Forelimb muscle (tissue), 1 donor: ENCODE measurements at places on chromosomes 7 and 10. TPM values are rescaled to one million over a fixed set of nuclear protein-coding genes. Genes with fewer than 3 reads are reported as not detected.

Gene AGBL3
- 4.9 TPM for polyA plus RNA-seq

Gene PILRA
- 2.6 TPM for polyA plus RNA-seq

Gene NUDT13
- 4.0 TPM for polyA plus RNA-seq

Gene CPA5
- polyA plus RNA-seq = 2.0 TPM

Gene NRCAM
- polyA plus RNA-seq = 34.9 TPM

Gene PITX3
- 24.1 TPM for polyA plus RNA-seq

Gene SFTPA2
- 0.15 TPM for polyA plus RNA-seq

Gene HMX2
- not detected for polyA plus RNA-seq

Gene WDFY4
- polyA plus RNA-seq = 3.7 TPM

DNA sequence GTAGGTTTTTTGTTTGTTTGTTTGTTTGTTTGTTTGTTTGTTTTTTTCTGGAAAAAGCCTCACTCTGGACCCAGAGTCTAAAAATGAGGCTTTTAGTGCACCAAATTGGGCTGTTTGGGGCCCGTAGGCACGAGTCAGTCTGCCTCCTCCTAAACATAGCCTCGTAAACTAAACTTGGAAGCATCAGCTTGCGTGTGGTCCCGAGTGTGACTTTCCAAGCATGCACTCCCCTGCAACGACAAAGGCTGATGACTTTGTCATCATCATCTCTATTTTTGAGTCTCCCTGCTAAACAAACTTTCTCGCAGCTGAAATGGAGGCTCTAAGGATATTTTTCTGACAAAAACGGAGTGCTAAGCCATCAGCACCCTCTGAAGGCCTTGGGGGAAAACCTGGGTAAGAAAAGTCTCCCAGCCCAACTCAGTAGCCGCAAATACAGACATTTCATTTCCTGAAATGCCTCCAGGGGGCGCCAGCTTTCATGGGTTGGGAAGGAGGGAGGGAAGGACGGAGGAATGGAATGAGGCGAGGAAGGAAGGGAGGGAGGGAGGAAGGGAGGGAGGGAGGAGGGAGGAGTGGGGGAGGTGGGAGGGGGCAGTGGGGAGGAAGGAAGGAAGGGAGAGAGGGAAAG, 245.9 kb downstream of the KCNMA1 start:
- DNase-seq = peak; percentile 41

GRCh38 chr10:113080925-113081229, 130.8 kb downstream of the TCF7L2 start:
- DNase-seq = no peak

DNA sequence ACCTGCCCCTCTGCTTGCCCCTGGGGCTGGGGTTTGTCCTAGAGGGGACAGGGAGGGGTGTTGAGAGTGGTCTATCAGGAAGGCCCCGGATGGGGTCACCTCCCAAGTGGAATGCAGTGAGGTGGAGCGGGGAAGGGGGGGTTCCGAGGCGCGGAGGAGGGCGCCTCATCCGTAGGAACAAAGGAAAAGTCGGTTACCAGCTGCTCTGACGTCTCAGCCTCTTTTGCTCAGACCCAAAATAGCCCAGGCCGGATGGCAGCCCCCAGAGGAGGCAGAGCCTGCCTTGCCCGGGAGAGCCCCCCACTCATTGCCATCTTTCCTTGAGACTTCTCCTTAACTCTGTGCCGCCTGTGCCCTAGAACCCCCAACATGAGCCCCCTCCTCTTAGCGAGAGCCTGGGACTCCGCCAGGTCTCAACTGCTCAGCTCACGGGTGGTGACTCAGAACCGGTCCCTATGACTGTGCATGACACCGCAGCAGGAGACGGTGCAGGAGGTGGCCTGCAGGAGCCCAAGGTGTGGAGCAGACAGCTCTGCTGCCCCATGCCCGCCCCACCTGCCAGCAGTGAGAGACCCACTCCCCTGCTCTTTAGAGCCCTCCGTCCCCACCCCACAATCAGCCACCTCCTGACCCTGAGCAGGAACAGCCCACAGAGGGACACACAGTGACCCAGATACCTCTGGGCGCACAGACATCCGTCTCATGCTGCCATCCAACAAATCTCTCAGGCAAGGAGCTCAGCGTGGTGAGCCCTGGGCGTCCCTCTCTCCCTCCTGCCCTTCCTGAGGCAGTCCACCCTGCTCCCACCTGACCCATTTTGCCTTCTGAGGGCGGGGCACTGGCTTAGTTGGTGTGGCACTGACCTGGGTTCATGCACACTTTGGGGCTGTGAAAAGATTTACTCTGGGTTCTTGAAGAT, 13.1 kb downstream of the STX1A start:
- DNase-seq = no peak

DNA sequence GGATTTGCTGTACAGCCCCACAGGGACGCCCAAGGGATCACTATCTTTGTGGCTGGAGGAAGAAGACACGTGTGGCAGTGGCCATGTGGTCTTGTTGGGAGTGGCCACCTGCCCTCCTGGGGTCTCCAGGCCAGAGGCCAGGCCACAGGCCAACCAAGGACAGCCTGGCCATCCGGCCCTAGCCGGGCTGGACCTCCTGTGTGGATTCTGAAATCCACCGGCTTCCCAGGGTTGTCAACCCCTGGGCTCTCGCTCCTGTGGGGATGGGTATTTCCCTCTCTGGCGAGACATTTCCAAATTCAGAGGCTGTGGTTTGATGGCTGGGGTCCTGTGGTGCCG, 31.5 kb upstream of the CFAP46 start:
- no peak for DNase-seq

GRCh38 chr7:1545417-1546246, 10.4 kb downstream of the TMEM184A start:
- DNase-seq = no peak

DNA sequence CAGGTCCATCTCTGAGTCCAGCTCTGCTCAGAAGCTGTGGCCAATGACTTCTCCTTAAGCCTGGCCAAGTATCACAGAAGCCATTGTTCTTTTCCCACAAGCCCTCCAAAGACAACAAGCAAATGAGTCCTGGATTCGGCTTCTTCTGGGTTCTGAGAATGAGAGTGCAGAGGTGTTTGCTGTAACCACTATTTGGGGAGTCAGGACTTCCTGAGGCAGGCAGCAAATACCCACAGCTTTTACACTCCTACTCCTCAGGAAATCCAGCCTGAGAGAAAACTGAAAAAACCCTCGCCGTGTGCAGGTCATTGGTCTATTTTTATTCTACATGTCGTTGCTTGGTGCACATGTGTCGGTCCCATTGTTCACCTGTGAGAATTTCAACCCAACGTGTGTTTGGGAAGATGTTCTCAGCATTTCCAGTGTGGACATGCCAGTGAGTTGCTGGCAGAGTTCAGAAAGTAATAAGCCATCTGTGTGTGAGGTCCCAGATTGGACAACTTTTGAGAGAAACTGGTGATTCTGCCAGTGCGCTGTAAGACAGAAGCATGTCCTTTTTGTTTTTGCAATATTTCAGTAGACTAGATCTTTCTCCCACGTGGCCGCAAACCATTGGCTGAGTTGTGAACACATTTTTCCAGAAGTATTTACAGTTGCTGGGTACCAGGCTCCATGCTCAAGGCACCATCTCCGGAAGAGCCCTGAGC, 121.6 kb upstream of the LYZL2 start:
- DNase-seq = no peak

GRCh38 chr7:2702594-2702957, 14.6 kb downstream of the AMZ1 start:
- DNase-seq = no peak

- DNase-seq = no peak
Measured at GRCh38 chr10:113681533-113682470, 2.1 kb downstream of the CASP7 start.

GRCh38 chr10:109215291-109216075, 707.8 kb downstream of the XPNPEP1 start:
- DNase-seq = no peak

GRCh38 chr10:49282306-49282705, 16.7 kb upstream of the C10orf71 start:
- no peak for DNase-seq

DNA sequence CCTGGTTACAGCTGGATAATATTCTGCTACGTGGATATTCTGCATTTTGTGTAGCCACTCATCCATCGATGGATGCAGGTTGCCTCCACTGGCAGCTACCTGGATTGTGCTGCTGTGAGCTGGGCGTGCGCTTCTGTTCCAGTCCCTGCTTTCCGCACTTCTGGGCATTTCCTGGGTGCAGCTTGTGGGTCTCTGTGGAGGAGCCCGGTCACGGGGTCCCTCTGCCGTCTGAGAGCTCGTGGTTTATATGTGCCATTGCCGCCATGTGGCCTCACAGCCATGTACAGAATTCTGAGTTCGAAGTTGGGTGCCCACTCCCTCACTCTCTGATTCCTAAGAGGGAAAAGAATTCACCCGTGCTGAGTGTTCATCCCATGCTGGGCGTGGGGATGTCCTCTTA, 38.3 kb downstream of the JAKMIP3 start:
- DNase-seq = no peak

- DNase-seq = no peak
Measured at GRCh38 chr10:123462246-123462645, 203.9 kb upstream of the GPR26 start.

DNA sequence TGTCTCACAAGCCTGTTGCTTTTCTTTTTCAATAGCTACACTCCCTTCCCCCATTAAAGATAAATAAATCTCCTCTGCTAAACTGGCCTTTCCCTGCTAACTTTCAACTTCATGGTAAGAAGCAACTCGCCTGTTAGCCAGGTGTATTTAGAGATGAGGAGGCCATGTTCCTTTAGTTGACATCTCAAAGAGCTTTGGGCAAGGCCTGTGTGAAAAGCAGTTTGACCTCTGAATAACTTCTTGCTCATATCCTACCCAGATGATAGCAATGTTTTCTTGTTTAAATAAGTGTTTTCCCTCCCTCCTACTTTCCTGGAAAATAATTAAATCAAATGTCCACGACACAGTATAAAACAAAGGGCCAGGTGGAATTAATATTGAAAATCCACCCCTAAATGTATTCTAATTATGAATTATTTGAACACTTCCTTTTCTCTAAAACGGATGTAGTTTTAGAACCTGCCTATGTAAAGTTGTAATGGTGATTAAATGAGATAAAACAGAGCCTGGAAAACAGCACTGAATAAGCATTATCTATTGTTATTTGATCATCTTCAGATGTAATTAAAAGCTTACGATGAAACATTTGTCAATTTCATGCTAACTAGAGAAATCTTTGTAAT, 78.5 kb downstream of the HGF start:
- DNase-seq = no peak

DNA sequence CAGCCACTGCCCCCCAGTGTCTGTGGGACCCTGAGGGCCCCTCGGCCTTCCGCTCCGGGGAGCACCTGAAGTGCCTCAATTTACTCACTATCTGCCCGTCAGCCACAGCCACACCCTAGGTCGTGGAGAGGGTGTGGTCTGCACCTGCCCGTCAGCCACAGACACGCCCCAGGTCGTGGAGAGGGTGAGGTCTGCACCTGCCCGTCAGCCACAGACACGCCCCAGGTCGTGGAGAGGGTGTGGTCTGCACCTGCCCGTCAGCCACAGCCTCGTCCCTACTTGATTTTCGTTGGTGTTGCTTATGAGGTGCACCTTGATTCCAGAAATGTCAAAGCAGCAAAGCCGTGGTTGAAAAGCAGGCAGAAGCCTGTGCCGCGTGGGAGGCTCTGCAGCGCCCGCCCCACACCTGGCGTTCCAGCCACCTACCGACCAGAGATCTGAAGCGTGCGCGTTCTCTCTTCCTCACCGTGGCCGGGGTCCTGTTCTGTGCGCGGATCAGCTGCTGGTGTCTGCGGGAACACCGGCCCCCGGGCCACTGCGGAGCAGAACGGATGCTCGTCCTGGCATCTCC, 101.6 kb downstream of the DYNC2I1 start:
- no peak for DNase-seq

DNA sequence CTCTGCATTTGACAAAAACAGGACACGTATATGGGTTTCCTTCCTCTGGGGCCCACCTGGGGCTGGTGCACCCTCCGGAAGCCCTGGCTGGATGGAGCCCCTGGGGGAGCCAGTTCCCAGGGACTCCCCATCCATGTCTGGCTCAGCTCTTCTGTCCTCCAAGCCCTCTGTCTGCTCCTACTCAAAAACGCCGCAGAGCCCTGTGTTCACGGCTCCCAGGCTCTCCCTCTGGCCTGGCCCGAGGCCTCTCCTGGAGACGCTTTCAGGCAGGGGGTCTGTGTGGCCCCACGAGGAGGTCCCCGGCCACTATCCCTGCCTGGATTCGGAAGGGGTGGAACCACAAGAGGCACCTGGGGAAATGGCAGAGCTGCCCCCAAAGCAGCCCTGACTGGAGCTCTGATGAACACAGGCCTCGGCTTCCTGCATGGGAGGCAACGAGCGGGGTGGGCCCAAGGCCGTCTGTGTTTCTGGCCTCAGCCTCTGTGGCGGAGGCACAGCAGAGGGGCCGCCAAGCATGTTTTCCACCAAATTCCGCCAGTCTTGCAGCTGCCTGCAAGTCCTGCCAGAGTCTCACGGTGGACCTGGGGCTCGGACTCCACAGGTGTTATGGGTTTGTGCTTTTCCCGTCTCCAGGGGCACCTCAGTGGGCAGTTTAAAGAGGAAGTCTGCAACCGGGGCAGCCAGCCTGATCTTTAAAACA, 22.6 kb upstream of the INPP5A start:
- DNase-seq = no peak

DNA sequence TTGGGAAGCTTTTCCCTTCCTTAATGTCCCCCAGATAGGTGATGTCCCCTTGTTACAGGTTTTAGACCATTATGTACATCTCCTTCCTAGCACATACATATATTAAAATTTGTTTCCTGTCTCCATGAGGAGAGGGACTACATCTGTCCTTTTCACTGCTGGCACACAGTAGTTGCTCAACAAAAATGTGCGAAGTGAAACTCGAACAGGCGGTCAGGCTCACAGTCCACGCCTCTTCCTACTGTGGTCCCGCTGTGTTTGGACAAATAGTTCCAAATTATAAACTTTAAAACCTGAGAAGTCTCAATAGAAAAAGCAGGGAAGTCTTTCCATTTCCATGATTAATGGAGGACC, 1.2 kb upstream of the HHEX start:
- no peak for DNase-seq

- no peak for DNase-seq
Measured at GRCh38 chr10:62618576-62619412, 185.7 kb upstream of the ADO start.

DNA sequence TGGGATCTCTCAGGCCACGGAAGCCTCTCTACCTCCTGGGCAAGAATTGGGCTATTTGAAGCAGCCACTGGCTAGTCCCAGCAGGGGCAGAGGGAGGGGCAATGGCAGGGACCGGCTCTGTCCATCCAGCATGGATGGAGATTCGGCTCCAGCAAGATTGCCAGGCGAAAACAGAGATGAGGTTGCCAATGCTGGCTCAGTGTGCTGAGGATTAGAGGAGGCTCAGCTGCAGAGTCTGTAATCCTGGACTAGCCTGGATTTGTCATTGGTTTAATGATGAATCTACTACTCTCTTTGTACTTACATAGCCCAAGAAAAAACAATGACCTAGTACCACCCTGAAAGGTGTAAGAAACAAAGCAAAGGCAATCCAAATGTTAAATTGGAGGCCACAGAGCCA, 112.2 kb upstream of the PDCD4 start:
- DNase-seq = no peak

- no peak for DNase-seq
Measured at GRCh38 chr7:134710854-134711624, 64.4 kb downstream of the BPGM start.

DNA sequence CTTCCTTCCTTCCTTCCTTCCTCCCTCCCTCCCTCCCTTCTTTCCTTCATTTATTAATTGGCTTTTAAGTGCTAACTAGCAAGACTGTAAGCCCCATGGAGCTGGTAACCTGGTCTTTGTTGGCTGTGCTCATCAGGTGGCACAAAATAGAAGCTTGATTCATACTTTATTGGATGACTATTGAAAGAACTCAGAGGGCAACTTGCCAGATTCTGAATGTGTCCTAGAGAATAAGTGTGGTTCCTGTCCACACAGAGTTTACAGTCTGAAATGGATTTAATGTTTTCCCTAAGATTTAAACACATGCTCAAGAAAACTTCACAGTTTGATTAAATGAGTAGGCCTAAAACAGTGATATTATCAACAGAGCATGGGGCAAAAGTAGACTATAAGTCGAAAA, 3.1 kb upstream of the CACNB2 start:
- no peak for DNase-seq
